ENCODE measurements at places on chromosomes 1 and 21.
A peak's percentile ranks its signal among the peaks of the same experiment; 100 is the strongest.

DNA sequence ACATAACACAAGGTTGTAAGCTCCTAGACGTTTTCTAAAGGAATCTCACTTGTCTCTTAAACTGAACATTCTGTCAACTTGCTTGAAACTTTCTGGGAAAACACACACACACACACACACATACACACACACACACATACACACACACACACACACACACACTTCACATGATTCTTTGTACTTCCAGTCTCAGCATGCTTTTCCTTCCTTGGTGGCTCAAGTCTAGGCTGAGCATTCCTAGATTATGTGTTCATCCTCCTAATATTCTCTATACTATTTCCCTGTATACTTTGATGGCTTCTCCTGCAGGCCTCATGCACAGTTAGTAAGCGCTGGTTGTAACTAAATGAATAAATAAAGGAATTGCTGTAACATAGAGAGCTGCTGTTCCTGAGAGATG, 372.1 kb downstream of the PTPRC start:
- DNase-seq: peak; percentile 21

DNA sequence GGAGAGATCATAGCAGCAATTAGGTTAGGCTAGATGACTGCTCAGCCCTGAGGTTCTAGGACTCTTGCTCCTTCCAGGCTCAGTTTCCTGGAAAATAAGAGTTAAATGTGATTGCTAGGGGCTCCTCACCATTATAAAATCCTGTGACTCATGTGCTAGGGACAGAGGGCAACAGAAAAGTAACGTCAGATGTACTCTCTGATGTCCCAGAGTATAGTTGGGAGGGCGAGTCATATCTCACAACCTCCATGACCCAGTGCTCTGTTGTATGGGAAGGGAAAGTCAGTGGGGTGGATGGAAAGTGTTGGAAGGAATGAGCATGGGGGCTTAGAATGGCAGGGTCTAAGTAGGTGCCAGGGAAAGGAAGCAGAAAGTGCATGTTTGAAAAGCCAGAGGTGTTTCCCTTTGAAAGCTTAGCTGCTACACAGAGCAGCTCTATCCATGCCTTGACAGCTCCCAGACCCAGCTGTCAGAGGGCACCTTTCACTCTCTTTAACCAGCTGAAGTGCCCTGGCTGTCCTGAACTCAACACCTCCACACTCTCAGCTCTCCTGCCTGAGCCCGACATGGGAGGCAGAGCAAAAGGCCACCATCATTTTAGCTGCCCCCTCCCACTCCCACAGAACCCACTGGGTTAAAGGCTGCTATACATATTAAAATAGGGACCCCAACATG, 11.6 kb downstream of the GJA5 start:
- no peak for DNase-seq

DNA sequence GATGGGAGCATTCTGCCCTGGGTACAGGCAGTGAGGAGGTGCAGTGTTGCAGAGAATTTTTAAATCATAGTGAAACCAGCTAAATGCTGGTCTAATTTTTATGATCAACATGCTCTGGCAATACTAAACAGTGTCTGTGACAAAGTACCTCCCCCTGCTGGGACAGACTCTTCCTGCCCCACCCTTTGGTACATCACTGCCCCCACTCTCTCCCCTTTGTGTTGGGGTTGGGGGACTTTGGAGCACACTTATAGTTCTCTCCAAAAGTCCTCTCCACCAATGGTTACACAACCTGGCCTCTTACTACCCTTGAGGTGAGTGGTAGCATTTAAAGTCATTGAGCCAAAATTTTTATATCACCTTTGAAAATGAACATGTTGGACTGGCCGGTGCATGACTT, 48.2 kb upstream of the GUCA2B start:
- no peak for DNase-seq

DNA sequence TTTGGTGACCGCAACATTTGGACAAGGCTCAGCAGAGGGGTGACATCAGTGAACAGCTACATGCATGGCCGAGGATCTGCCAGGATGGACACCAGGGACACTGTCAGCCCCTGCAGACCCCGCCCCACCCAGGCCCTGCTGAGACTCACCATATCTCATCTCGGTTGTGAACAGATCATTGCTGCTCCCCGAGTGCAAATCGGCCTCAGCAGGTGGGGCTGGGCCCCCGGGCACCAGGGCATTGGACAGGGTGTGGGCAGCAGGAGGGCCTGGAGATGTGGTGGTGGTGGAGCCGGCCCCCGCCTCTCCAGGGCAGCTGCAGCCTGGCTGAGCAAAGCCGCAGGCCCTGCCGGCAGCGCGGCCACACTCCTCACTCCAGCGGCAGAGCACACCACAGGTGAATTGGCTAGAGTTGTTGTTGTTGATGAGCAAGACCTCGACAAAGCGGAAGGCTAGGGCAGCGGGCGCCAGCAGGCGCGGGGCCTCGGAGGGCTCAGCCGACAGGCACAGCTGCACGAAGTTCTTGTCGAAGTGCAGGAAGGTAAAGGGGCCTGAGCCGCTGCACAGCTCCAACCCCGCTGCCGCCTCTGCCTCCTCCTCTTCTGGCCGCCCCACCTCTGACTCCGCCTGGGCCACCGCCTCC, 8.2 kb downstream of the ADGRB2 start:
- DNase-seq: no peak

GRCh38 chr1:76053021-76053420, 21.5 kb upstream of the ST6GALNAC3 start:
- peak; percentile 31 for DNase-seq

DNA sequence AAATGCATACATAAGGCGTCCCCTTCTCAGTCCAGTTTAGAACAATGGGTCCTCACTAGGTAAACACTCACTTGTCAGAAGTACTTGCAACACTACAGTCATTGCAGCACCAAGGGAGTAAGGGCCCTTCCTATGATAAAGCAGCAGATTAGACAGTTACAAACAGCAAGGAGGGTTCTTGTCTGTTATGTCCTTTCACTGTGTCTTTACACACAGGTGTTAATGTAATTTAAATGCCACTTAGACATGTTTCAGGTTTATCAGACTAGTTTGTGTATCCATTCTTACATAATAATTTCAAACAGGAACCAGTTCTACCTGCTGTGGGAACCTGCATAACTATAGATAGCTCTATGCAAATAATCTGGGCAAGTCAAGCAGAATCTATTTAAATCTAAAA, 105.6 kb upstream of the USH2A start:
- no peak for DNase-seq

DNA sequence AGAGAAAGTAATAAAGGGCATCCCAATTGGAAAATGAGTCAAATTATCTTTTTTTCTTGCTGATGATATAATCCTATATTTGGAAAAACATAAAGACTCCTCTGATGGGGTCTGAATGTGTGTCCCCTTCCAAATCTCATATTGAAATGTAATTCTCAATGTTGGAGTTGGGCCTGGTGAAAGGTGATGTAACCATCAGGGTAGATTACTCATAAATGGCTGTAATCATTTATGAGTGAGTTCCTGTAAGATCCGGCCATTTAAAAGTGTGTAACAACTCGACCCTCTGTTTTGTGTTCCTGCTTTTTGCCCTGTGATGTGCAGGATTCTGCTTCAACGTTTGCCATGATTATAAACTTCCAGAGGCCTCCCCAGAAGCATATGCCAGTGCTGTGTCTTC, 44.3 kb upstream of the MAP1LC3C start:
- DNase-seq: no peak

GRCh38 chr1:43936431-43937151, 3.0 kb downstream of the ARTN start:
- peak; percentile 69 for DNase-seq

DNA sequence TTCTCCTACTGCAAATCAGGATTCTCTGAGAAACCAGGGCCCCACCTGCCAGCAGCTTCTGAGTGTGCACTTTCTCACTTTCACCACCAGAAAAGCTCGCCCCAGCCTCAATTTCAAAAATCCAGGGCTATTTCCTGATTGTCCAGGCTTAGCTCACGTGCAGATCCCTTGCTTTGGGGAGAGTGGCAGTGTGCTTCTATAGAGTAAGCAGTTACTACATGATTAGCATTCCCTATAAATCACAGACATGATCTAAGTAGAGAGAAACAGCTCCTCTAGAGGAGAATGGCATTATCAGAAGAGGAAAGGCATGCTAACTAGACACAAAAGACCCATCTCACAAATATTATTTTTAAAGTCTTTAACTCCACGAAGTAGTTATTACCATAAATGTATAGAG, 456.0 kb upstream of the PKN2 start:
- DNase-seq: no peak

GRCh38 chr1:115842948-115843347, 2.0 kb upstream of the NHLH2 start:
- no peak for DNase-seq

DNA sequence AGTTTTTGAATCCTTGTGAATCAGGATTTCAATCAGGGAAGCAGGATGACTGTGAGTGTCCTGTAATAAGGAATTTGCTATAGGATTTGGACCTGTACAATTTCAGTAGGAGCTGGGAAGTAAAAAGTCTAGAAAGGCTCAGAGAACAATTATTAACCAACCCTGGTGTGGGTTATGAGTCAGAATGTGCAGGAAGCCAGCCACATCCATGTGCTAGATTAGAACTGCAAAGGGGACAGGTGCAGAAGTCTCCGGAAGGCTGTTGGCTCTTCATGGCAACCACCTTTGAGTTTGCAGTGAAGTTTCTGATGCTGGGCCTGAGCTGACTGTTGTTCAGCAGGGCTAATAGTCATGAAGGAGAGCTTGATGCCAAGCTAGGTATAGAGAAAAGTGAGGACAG, 70.7 kb downstream of the SPATA46 start:
- DNase-seq: peak; percentile 32

DNA sequence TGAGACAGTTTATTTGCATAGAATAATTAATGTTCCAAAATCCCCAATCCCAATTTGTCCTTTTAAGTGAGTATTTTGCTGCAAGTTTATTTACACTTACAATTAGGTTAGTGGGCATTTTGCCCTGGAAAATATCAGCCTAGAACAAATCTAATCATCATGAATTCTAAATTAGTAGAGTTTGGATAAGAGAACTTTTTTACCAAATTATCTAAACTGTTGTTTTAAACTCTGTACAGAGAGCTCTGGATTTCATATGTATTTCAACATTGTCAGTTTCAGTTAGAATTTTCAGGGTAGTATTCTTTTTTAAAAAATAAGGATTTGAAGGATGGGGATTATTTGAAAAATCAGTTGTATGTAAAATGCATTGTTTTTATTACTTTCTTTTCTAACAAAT, 27.8 kb upstream of the UBE2U start:
- no peak for DNase-seq

DNA sequence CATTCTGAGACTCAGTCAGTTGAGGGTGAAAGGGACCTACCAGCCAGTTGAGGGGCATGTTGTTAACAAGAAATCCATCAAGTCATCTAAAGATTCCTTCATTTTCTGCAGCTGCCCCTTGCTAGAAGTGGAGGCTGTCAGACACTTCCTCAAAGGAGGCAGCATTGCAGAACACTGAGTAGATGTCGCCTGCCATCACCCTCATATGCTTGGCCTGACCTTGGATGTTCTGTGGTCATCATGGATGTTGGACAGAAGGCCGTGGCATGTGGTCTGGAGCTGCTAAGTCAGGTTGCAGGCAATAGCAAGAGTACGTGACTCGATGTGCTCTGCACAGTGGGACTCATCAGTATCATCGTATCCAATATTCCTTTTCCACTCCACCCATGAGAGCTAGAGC, 70.6 kb downstream of the GATAD2B start:
- DNase-seq: no peak

DNA sequence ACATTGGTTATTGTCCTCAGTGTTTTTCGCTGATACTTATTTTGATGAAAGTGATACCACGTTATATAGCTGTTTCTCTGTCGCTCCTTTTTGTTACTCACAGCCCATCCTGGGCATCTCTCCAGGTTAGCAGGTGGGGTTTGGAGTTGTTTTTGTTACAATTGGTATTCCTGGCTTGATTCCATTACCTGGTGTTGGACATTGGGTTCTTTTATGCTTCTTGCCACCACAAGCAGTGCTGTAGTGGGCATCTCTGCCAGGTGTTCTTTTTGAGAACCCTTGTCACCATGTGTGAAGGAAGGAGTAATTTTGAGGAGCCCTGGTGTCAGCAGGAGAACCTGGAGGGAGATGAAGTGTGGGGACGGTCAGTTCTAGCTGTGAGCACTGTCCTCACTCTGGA, 47.5 kb upstream of the PWP2 start:
- DNase-seq: no peak

GRCh38 chr1:156534424-156535060, 34.0 kb upstream of the MEF2D start:
- DNase-seq: no peak

- no peak for DNase-seq
Observed at GRCh38 chr1:37152491-37152890, 118.2 kb upstream of the GRIK3 start.

GRCh38 chr1:36609241-36610027, 126.7 kb upstream of the CSF3R start:
- peak; percentile 62 for DNase-seq

DNA sequence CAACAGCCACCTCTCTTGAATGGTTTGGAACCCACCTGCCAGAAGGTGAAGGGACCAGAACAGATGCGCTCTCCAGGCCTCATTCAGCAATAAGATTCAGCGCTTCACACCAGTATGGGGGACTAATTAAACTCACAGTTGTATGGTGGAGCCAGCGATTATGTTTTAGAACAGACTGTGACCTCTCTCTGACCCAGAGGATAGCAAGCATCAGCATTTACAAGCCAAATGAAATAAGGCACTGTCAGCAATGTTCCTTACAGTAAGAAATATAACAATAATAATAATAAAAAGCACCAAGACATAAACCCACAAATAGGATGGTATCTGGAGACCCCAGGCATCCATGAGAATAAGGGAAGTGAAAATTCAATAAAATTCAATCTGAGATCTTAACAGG, 6.9 kb upstream of the CDC42BPA start:
- no peak for DNase-seq

DNA sequence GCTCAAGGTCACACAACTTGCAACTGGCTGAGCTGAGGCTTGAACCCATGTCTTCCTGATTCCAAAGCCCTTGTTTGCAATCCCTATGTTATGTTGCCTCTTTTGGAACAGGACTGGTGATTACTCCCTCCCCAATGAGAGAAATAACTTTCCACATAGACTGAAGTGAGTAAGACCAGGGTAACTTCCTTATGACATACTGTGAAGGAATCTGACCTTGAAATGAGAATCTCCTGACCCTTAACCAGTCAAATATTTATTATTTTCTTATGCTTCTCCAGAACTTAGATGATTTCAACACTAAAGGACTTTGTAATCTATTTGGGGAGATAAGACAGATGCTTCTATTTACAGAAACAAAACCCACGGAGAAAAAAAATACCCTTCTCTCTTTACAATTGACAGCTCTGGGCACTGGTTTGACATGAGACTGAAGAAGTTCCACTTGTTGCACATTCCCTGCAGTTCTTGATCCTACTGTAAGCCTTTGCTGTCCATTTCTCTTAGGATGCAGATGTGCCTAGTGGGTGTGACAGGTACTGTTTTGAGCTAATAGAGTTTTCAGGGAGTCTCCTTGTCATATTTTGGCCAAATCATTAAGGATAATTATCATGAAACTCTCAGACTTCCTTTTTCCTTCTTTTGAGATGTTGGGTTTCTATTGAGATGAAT, 3.9 kb upstream of the RPTN start:
- peak; percentile 92 for DNase-seq

- no peak for DNase-seq
Observed at GRCh38 chr1:231518485-231519034, 9.9 kb upstream of the TSNAX start.

Data from GM23248 (cell line).